ENCODE measurements at places on chromosomes 3 and 15.

DNA sequence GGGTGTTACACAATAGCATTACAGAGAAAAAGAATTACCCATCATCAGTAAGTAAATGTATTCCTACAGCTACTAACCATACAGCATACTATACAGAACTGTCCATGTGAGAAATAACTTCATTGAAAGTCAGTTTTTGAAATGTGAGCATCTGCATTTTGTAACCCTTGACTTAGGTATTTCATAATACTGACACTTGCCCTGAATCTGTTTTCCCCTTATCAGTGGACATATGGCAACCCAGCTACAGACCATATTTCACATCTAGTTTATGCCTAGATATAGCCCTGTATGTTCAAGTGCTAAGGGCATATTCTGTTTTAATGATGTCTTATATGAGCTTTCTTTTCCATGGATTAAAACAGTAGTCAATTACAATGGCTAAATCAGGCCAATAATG is 297.6 kb downstream of the TBC1D5 start:
- no peak for DNase-seq

DNA sequence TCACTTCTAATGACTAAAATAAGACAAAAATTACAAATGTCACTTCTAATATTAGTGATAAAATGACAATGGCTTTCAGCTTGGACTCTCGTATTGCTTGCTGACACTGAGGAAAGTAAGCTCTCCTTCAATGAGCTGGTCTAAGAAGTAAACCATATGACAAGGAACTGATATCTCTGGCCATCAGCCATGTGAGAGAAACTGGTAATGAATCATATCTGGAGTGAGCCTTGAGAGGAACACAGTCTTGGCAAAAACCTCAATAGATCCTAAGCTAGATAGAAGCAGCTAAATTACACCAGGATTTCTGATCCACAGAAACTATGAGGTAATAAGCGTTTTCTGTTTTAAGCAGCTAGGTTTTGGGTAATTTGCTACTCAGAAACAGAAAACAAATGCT is 1575.1 kb downstream of the OTOL1 start:
- DNase-seq: no peak

DNA sequence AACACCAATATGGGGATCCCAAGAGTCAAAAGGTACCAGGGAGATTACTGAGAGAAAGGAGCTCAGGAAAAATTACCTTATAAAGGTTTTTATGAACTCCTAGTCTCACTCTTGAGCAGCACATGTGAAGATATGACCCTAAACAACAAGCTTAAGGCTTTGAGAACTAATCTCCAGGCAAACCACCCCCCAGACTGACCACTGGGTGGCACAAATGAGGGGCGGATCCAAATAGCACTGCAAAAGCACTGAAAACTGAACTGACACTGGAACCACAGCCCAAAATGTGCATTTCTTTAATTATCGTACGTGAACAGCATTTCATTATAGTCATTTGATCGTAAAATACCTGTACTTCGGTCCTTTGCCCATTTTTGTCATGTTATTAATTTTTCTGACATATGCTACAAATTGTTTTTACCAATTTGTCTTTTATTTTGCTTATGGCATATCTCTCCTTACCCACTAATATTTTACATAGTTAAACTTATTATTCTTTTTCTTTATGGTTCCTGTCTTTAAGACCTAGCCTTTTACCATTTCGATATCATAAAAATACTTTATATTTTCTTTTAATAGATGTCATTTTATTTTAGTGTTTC is 31.5 kb upstream of the TFDP2 start:
- no peak for DNase-seq

DNA sequence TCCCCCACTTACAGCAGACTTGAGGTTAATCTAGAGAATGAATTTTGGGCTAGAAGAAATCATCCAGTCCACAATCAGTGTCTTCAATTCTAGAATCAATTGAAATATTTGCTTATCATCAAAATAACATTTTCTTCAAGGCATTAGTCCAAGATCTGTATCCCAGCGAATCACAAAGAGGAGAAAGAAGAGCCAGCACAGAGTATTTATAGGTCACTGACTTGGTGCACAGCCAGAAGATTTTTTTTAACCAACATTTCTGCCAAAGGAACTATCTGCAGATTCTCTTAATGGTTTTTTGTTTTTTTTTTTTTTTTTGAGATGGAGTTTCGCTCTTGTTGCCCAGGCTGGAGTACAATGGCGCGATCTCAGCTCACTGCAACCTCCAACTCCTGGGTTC is 178.2 kb downstream of the TNIK start:
- DNase-seq: no peak

- DNase-seq: no peak
Measured at GRCh38 chr3:55252921-55253320, 234.2 kb downstream of the WNT5A start.

DNA sequence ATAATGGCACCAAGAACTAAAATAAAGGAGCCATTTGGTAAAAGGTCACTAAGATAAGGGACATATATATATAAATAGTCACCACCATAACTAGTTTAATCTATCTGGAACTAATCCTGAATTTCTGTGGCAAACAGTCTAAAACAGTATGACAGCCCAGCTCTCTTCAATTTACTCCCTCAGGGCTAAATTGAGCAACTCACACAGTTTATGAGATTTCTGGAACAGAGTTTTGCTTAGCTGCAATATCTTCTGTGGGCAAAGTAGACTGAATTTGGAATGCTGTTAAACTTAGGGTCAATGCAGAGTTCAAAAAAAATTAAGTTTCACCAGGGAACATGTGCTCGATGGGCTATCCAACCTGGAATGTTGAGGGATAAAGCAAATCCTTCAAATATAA is 70.1 kb upstream of the VEPH1 start:
- no peak for DNase-seq

DNA sequence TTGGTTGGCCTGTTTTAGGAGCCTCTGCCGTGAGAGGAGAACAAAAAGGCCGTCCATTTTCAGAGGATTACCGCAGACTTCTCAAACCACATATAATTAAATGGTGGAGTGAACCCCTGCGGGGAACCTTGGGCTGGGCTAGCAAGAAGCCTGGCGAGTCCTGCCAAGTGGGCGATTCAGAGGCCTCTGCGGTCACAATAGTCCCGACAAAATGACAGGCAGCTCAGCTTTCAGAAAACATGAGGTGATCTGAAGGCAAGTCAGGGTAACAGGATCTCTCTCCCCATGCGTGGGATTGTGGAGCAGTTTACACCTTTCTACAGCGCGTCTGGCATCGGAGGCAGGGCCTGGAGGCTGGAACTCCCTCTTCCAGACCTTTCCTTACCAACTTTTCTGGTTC is 134.8 kb downstream of the ASB7 start:
- DNase-seq: no peak

DNA sequence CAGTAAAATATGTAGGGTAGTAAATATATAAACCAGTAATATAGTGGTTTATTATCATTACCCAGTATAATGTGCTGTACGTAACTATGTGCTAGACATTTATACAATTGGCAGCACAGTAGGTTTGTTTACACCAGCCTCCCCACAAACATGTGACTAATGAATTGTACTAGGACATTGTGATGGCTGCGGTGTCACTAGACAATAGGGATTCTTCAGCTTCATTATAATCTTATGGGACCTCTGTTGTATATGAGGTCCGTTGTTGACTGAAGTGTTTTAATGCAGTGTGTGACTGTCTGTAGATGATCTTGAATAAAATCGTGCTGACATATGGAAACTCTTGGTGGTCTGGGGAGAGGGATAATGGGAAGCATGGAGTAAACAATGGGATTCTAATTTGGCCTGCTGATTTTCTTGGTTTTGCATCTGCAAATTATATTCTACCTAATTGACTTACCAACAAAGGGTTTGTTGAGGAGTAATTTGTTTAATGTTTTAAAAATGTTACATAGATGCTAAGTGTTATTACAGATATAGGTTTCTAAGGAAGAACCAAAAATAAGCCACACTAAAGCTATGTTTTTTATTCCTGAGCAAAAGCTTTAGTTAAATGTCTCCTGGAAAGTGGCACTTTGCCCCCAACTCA is 496.5 kb upstream of the TBL1XR1 start:
- DNase-seq: no peak

DNA sequence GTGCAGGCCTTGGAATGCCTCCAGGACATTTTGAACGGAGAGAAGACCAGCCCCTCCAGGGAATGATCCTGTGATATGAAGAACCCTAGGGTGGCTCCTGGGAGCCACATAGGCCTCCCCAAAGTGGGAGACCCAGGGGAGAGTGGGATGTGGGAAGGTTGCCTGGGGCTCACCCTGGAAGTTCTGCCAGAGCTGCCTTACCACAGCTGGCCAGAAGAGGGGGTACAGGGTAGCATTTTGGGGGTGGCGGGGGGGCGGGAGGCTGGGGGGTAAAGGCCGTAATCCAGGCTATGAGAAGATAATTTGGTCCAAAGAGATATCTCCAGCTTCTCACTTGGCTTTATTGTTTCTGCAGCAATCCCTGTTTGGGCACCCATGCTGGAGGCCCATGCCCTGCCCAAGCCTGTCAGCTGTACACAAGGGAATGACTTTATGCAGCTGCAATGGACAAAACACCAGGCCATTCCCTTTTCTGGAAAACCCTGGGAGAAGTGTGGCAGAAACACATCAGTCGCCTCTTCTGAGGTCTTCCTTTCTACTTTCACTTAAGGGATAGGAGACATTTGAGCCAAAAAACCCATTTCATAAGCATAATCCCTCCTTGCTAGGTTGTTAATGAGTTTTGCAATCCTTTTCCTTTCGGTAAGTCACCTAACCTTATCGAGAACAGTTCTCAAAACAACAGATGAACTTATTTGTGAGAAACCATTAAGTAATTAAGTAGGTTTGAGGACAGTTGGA is 11.0 kb upstream of the MUSTN1 start:
- no peak for DNase-seq

- no peak for DNase-seq
Measured at GRCh38 chr3:22392859-22393258, 641.8 kb upstream of the ZNF385D start.

DNA sequence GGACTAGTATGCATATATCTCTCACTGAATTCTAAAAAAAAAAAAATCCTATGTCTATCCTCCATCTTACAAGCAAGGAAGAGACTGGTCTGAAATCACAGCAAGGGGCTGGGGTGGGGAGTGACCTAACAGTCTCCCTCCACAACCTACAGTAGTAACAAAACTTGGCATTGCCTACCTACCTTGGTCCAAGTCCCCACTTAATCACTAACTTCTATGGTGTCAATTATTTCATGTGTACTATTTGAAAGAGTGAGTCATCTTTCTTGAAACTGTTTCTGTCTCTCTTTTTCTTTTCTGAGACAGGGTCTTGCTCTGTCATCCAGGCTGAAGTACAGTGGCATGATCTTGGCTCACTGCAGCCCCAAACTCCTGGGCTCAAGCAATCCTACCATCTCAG is 36.8 kb downstream of the CHAC1 start:
- DNase-seq: no peak

DNA sequence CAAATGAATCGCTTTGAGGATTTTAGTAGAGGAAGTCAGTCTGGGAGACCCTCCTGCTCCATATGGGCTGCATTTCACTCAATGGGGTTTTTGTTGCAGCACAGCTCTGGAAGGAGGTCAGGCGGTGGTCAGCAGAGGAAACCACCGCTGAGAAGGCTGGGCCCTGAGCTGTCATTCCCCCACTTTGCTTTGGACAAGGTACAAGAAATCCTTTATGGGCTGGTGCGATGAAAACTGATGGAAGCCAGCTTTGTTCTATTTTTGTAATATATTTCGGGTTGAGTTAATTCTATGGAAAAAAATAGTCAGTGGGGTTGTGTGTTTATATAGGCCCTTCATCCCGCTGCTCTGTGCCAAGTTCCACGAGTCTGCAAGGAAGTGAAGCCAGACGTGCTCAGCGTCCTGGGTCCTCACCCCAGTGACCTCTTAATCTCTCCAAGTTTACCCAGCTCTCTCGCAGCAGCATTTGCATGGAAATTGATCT is 157.1 kb upstream of the TMC3 start:
- no peak for DNase-seq

- DNase-seq: no peak
Measured at GRCh38 chr15:25345943-25346342, 92.9 kb downstream of the UBE3A start.

- no peak for DNase-seq
Measured at GRCh38 chr3:52779011-52779836, 1.8 kb downstream of the ITIH1 start.

GRCh38 chr3:174541708-174542315 is 317.3 kb upstream of the NAALADL2 start:
- no peak for DNase-seq

GRCh38 chr3:172808969-172809546 is 58.5 kb downstream of the ECT2 start:
- no peak for DNase-seq

Data from activated T-helper 1 cell treated with anti-CD3 and anti-CD28 coated beads, Interleukin-2, amount 50 U/mL, for 16 hours (primary cell).